ENCODE measurements at places on chromosomes 2 and 18.
A peak's percentile ranks its signal among the peaks of the same experiment; 100 is the strongest.

- no peak for DNase-seq
Observed at GRCh38 chr2:95074663-95075439, 46.8 kb downstream of the MRPS5 start.

DNA sequence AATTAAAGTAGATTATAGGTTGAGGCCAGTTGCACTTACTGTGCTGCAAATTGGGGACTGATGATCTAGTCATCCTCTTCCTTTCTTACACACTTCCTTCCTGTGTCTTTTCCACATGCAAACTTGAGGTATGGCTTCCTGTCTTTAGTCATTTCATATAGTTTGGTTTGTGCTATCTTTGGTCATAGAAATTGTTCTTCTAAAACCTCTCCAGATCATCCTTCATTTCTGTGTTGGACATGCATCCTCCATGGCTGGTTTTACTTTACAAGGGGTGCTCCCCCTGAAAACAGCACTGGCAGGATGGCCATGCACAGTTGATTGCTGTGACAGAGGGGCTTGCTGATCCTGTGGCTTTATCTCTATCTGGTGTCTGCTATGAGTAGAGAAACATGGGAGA lies 36.5 kb downstream of the MGAT5 start:
- DNase-seq = no peak

GRCh38 chr2:62465741-62466502 lies 40.1 kb downstream of the TMEM17 start:
- no peak for DNase-seq

GRCh38 chr18:75208836-75209128 lies 157 bp downstream of the PTGR3 start:
- DNase-seq = peak; percentile 35

DNA sequence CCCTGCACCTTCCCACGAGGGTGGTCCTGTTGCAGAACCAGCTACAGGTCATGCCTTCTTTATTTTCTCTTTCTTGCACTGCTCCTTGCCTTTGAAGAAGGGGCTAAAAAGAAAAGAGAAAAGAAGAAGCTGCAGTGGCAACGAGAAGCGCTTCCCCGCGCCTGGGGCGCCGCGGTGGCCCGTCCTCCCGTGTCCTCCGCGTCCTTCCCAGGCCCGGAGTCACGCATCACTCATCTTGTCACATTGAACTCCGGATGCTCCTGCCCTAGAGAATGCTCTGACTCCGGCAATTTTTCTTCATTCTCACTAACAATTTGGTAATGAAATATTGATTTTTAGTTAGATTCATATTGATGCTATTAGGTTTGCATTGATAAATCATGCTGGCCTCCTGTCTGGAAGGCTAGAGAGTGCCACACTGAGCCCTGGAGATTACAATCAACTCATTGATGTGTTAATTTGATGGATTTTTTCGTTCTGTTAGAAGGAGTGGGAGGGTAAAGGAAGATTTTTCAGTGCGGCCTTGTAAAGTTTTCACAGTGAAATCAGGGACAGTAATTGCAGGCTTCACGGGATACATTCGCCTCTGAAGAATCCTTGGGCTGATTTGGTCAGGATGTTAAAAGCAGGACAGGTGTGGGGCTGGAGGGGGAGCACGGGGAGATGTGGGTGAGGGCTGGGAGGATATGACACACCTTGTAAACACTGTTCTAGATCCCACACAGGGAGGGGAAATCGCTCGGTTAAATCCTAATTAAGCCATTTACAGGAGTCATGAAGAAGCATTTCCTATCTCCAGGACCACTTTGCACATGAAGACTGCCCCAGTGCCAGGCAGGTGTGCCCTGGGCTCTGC lies 349.3 kb downstream of the ZNF516 start:
- no peak for DNase-seq

DNA sequence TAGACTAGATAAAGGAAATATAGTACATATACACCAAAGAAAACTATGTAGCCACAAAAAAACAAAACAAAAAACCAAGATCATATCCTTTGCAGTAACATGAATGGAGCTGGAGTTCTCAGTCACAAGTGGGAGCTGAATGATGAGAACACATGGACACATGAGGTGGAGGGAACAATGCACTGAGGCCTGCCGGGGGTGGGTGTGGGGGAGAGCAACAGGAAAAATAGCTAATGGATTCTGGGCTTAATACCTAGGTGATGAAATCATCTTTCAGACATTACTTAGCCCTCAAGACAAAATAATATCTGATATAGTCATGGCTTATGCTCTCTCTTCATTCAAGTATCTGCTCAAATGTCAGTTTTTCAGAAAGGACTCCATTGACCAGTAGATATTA lies 930.6 kb downstream of the LRP1B start:
- DNase-seq = no peak

GRCh38 chr2:28580078-28580477 lies 84.2 kb downstream of the PLB1 start:
- no peak for DNase-seq

GRCh38 chr2:67585400-67585799 lies 188.3 kb downstream of the ETAA1 start:
- no peak for DNase-seq

DNA sequence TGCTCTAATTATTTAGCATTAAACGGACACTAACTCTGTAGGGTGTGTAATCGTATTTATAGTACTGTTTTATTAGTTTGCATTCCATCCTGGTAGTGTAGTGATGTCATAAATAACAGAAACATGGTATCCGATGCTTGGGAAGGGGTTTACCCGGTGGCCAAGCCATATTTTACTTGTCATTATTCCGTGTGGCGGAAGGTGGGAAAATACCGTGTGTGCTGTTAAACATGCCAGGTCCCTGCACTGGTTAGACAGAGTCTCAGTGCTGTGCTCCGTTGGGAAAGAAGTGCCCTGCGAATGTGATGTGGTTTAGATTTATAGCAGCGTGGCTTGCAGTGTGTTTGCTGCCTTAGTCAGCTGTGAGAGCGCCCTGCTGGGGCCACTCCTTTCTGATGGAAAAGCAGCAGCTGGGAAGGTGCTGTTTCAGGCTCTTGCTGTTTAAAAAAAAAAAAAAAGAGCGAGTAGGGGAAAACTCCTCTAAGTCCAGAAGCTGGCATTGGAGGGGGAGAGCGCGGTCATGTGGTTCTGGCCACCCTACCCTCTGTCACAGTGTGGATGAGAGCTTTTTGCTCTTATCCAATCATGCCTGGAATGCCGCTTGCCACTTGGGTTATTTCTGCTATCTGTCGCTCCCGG lies 211.0 kb downstream of the NEDD4L start:
- DNase-seq = no peak

- no peak for DNase-seq
Observed at GRCh38 chr2:23709311-23709710, 217.6 kb downstream of the ATAD2B start.

DNA sequence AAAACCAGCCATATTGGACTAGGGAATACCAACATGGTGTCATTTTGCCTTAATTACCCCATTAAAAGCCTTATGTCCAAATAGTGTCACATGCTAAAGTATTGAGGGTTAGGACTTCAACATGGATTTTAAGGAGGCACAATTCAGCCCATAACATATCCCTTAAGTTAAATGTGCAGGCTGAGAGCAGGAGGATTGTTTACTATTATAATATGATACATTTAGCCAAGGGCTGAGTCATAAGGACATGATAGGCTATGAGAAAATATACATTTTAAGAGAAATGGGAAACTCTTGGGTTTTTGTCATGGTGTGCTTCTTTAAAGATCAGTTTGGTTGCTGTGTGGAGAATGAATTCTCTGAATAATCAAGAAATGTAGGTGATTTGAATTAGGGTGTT lies 136.8 kb downstream of the RDH14 start:
- no peak for DNase-seq

- no peak for DNase-seq
Observed at GRCh38 chr18:45688833-45689232, 35.1 kb upstream of the SLC14A1 start.

DNA sequence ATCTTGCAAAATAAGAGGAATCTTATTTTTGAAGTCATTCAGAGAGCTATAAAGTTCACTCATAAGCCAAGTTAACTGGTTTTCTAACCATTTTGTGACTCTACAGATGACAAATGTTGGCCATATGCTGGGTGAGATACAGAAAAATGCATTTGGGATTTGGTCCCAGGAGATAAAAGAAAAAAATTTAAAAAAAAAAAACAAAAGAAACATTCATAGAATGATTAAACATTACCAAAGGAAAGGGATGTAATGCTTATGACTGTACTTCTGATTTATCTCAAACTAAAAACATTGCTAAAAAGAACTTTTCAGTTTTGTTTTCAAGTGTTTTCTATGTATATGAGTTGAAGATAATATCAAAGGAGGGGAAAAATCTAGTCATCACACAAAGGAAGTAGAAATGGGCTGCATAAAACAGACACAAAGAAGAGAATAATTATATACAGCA lies 43.1 kb downstream of the PELI1 start:
- DNase-seq = no peak

DNA sequence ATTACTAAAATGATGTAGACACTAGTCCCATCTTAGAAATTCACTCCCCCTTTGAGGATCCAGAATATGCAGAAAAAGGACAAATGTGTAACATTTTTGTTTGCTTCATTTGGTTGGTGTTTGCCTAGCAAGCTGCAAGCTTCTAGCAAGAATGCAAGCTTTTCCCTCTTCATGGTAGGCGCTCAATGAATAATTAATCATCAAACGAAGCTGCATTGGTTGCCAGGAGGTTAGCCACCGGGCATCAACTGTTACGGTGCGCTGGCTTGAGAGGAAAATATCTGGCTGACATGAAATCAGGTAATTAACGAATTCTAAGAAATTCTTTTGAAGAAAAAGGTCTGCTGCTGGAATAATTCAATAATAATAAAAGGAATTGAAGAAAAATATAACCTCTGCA lies 341.0 kb upstream of the KYNU start:
- DNase-seq = no peak

- no peak for DNase-seq
Observed at GRCh38 chr2:98311090-98311489, 35.2 kb upstream of the CNGA3 start.

DNA sequence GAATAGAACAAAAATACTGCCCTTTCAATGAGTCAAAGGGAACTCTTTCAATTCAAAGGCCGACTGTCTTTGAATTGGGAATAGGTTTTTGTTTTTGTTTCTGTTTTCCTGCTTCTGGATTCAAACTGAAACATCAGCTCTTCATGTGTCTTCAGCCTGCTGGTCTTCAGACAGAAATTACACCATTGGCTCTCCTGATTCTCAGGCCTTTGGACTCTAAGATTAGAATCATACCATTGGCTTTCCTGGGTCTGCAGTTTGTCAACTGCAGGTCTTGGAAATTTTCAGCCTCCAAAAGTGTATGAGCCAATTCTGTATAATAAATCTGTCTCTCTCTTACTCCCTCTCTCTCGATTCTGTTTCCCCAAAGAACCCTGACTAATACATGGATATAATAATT lies 31.1 kb downstream of the CTLA4 start:
- no peak for DNase-seq

GRCh38 chr18:47779381-47779780 lies 151.1 kb downstream of the SMAD2 start:
- DNase-seq = no peak

Data from LoVo (cell line).